ENCODE measurements at places on chromosomes 3 and 15.

DNA sequence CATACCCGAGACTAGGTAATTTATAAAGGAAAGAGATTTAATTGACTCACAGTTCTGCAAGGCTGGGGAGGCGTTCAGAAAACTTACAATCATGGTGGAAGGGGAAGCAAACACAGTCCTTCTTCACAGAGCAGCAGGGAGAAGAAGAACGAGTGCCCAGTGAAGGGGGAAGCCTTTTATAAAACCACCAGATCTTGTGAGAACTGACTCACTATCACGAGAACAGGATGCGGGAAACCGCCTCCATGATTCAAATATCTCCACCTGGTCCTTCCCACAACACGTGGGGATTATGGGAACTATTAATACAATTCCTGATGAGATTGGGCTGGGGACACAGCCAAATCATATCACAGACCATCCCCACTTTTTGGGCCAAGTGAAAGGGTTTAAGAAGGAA lies 58.8 kb upstream of the CTXND1 start:
- no peak for DNase-seq

DNA sequence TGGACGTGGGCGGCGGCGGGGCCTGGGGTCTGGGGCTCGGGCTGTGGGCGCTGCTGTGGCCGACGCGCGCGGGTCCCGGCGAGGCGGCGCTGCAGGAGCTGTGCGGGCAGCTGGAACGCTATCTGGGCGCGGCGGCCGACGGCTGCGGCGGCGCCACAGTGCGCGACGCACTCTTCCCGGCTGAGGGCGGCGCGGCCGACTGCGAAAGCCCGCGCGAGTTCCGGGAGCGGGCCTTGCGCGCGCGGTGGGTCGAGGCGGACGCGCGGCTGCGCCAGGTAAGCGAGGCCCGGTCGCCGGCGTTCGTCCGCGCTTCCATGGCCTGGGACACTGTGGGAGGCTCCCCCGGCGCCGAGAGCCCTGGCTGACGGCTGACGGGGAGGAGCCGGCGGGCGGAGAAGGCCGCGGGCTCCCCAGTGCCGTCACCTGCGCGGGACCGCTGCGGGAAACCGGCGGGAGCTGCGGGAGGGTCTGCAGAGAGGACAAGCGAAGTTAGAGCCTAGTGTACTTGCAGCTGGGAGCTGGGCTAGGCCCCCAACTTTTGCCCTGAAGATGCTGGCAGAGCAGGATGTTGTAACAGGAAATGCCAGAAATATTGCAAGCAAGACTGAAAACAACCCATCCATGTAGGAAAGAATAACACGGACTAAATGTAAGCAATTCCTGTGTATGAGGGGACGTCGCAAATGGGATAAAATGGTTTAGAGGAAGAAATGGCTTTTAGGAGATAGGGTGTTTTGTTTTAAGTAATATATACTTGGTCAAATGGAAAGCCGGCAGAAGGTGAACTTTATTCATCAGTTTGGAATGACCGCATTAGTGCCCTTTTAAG lies 847 bp downstream of the WHAMM start:
- DNase-seq: no peak

DNA sequence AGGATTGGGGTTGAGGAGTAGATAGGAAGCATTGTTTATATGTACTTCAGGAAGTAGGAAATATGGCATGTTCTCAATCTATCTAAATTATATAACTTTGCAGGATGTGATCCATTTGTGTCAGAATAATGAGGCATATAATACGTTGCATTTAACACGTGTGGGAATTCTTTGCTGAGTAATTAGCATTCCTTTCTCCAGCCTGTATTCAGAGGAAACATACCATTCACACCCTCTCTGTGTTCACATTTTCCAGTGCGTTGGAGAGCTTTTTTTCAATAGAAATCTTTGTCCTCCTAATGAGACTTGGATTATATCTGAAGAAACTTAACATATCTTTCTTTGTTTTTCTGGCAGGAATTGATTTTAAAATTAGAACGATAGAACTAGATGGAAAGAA lies 33.0 kb upstream of the APH1B start:
- DNase-seq: no peak

- DNase-seq: no peak
Measured at GRCh38 chr3:2915826-2916225, 194.3 kb downstream of the IL5RA start.

- DNase-seq: no peak
Measured at GRCh38 chr3:193620057-193620456, 27.0 kb downstream of the OPA1 start.

DNA sequence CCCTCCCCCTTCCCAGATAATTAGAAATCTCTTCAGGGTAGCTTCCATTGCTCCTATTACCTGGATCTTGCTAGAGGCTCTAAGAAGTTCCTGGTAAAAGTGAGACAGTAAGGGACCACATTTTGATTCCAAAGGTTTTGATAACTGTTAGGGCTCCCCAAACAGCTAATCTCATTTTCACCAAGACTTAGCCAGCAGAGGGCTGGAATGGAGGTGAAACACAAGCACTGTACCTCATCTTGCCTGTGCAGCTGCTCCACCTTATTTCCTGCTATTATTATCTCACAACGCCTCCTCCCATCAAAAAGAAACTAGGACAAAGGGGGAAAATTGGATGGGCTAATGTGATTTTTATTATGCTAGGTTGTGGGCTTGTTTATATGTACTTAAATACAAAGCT lies 7.3 kb downstream of the SETD5 start:
- no peak for DNase-seq

GRCh38 chr15:66614951-66615760 lies 49.4 kb upstream of the LCTL start:
- no peak for DNase-seq

GRCh38 chr15:65338823-65339222 lies 34.3 kb downstream of the RNU5B-1 start:
- DNase-seq: no peak

DNA sequence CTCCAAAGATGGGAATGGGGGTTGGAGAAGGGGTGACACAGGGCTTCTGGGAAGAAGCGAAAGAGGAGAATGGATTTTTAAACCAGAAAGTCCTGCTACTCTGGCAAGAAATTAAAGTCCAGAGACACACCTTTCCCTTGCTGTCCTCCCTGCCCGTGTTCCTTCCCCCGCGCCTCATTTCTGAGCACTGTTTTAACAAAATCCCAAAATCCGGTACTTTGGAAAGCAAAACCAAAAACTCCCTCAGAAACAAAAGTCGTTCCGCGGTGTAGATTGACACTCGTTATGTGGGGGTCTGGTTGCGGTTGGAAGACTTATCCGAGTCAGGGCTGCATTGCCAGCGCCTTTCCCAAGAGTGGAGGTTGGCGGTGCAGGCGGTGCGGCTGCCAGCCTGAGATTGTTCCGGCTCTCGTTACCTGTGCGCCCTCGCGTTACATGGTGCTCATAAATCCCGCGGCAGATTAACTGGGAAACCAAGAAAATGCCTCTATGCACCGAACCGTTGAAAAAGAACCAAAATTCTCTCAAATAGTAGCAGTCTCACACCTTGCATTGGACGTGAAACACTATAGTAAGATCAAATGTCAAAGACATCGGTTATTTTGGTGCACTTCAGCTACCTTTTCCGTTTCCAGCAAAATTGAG lies 217.7 kb downstream of the MEIS2 start:
- no peak for DNase-seq

GRCh38 chr3:10600296-10600714 lies 94.9 kb upstream of the ATP2B2 start:
- no peak for DNase-seq

- DNase-seq: no peak
Measured at GRCh38 chr3:78481050-78481449, 1286.7 kb downstream of the ROBO1 start.

- no peak for DNase-seq
Measured at GRCh38 chr15:90959894-90960293, 5.2 kb downstream of the RCCD1 start.

DNA sequence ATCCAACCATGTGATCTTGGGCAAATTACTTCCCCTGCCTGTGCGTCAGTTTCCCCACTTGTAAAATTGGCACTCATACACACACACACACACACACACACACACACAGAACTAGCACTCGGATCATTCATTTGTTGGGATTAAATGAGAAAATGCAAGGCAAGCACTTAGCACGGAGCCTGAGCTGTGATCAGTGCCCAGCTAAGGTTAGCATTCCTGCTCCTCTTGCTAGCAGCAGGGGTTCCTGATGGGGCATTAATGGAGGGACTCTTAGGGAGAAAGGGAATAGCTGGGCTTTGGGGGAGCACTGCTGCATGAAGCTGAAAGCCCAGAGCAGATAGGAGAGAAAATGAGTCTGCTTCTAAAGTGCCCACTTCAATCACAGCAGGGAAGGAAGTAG lies 187.7 kb upstream of the C2CD4B start:
- DNase-seq: no peak

DNA sequence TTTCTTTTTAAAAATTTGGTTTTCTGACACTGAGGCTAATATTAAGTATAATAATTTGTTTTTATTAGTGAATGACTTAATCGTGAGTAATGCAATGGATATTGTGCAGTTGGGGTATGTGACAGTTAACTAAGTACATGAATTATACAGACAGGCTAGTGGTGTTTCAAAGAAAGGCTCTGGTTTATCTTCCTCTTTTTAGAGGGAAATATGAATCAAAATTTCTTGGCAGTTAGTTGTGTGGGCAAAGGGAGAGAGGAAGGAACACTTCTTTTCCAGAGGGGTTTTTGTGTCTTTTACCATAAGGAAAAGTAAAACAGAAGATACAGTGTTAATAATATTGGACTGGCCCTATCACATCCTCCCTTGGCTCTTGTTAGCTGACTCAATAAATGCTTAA lies 2.7 kb downstream of the ZNF654 start:
- DNase-seq: no peak

GRCh38 chr3:175103298-175103697 lies 244.2 kb downstream of the NAALADL2 start:
- DNase-seq: no peak

DNA sequence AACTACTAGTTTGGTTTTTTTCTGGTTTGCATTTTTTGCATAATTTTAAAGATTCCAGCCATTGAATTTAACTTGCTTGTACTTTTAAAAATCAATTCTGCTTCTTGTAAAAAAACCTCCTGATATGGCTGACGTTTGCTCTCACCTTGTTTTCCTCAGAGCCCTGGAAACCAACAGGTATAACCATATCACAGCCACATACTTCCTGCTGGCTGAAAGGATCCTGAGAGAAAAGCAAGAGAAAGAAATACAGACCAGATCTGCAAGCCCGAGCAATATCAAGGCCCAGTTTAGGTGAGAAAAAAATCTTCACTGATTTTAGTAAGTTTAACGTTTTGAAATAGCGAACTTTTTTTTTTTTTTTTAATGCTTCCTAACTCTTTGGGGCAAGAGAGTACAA lies 56.8 kb downstream of the SNRK start:
- DNase-seq: no peak

- DNase-seq: no peak
Measured at GRCh38 chr15:83105440-83105839, 2.0 kb upstream of the TM6SF1 start.

DNA sequence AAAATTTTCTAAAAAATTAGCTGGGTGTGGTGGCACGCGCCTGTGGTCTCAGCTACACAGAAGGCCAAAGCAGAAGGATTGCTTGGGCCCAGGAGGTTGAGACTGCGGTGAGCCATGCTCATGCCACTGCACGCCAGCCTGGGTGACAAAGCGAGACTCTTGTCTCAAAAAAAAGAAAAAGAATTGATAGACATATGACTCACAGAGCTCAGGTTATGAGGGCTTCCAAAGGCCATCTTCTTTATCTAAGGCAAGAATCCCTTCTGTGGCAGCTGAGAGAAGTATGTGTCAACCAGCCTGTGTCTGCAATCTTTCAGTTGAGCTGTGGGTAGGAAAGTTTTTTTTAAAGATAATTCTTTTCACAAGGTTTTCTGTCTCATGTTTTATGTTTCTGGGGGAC lies 53.9 kb downstream of the MRPS25 start:
- no peak for DNase-seq

- DNase-seq: no peak
Measured at GRCh38 chr3:81778678-81779182, 17.3 kb upstream of the GBE1 start.

DNA sequence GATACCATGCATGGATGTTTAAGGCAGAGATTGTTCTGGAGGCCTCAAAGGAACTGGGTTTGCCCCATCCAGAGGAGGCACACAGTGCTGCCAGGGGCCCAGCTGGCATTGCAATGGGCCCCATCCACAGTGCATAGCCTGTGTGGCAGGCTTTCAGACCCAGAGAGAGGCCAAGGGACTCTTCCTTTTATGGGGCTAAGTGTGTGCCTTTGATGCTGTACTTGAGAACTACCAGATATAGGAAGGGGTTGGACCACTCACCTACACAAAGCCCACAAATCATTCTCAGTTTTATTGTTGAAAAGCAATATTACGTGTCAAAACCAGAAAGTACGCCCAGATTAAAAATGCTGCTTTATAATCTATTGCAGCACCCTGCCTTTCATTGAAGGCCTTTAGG lies 134.9 kb downstream of the EPHB1 start:
- no peak for DNase-seq

- no peak for DNase-seq
Measured at GRCh38 chr3:22101351-22101750, 350.3 kb upstream of the ZNF385D start.

GRCh38 chr3:30273304-30274072 lies 332.9 kb upstream of the TGFBR2 start:
- DNase-seq: no peak

GRCh38 chr3:70108072-70108471 lies 108.5 kb downstream of the SAMMSON start:
- no peak for DNase-seq

- DNase-seq: no peak
Measured at GRCh38 chr3:146536681-146537080, 7.7 kb downstream of the PLSCR1 start.

Measured in stimulated activated CD4-positive, alpha-beta T cell treated with anti-CD3 and anti-CD28 coated beads, Interleukin-1b, Interleukin-23, amount 100 ng/mL, for 1 hour (primary cell).